Omental fat pad (tissue), 4 donors: ENCODE measurements at places on chromosomes 4 and X.

- no peak for DNase-seq
Measured at GRCh38 chr4:141074098-141074878, 59.0 kb downstream of the RNF150 start.

GRCh38 chr4:87120411-87121162 lies 99.8 kb downstream of the KLHL8 start:
- no peak for DNase-seq

DNA sequence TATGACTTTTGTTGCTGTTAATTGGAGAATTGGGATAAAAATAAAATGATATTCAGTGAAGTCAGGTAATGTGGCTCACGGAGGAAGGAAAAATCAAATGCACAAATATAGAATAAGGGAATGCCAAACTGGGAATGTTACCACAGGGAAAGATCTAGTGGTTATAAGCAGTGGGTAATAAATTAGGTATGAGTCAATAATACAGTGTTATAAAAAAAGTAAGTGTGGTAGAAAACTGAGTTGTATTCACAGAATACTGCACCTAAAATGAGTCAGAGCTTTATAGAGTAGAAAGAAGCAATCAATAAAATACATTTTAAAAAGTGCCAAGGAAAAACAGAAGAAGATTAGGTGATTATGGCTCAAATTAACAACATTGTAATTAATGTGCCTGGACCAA lies 34.5 kb downstream of the INTS12 start:
- no peak for DNase-seq

- no peak for DNase-seq
Measured at GRCh38 chr4:82381661-82382296, 8.0 kb upstream of the HNRNPD start.
